ENCODE measurements at places on chromosomes 5 and 9.

DNA sequence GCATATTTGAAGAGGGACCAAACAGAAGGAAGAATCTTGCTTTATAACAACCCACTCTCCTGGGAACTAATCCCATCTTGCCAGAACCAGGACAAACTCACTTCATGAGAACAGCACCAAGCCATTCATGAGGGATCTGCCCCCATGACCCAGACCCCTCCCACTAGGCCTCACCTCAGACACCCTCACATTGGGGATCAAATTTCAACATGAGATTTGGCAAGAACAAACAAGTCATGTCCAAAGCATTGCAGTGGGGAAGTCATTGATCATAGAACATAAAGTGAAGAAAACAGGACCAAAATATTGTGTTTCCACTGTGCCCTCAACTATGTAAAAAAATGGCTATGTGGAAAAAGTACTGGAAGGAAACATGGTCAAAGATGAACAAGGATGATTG, 43.9 kb downstream of the MAP1B start:
- no peak for DNase-seq

- DNase-seq, result no peak
Observed at GRCh38 chr9:76552751-76553455, 93.9 kb downstream of the GCNT1 start.

DNA sequence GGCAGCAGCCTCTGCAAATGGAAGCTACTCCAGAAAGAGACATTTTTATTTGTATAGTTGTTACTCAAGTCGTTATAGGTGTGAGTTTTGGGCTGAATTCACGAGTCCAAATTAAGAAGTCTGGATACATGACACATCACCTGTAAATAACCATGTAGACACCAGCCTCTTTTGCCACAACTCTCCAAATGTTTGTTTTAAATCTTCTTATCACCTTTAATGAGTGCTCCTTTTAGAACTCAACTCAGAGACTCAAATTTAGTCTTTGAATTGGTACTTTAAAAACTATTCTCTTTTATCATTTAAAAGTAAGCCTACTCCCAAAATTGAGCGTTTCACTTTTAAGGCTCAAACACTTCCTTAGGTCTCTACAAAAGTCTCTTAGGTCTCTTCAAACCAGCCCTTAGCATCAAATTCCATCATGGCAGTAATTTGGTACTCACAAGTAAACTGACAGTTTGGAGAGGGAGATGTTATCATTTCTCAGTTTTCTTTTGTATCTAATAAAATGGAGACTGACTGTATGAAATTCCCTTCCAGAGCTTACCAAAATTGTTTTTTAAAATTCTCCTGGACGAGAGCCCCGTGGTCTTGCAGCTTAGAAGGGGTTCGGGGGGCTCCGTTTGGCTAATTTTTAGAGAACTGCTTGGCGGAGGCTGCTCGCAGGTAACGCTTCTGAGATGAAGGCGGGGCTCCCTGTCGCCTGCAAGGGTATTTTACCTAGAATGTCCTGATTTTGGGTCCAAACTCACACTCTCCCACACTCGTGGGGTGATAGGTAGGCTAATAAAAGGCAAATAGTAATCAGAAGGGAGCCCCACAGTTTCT, 194.6 kb downstream of the MEF2C start:
- no peak for DNase-seq

DNA sequence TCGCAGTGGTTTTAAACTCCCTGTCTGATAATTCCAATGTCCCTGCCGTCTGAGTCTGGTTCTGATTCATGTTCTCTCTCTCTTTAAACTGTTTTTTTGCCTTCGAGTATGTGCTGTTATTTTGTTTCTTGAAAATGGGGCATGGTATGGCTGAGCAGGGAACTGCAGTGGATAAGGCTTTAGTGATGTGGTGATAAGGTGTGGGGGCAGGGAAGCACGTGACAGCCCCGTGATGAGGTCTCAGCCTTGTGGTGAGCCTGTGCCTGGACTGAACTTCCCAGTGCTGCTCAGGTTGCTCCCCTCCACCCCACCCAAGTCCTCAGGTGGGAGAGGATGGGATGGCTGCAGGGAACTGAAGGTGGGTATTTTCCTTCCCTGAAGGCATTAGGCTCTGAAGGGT, 5.5 kb upstream of the ZNF354B start:
- no peak for DNase-seq

DNA sequence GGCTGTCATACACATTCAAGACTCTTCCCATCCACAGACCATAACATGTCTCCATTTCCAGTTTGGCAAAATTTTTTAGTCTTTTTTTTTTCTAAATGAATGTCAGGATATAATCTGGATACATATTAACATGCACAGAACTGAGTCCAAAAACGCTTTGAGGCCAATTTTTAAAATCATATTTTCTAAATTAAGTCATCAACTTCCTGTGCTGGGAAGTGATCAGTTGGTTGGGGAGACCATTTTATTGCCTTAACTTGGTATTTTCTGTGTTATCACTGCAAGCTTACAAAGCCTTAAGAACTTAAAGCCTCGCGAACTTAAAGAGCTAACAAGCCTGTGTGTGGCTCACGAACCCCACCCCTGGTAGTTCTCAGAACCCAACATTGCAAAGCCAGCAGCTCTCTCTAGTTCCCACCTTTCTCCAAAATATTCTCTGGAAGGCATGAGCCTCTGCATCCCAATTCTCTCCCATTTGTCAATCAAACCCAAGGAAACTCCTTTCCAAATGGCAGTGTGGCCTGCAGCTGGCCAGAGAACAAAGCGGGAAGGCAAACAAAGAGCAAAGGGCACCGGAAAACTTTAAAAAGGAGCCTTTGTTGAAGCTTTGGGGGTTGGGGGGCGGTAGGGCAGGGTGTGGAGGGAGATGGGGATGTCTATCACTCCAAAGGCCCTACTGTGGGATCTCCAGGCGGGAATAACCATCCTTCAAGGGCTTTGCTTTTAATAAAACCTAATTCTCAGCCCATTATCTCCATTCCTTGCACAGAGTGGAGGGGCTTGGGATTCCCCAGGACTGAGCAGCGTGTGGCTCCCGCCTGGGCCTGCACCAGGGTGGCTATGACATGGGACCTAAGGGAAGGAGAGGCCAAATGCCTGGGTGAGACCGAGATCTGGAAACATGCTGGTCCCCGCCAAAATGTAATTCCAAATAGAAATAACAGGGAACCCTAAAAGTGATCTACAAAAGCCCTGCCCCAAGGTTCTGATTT, 65.0 kb downstream of the ROR2 start:
- no peak for DNase-seq

DNA sequence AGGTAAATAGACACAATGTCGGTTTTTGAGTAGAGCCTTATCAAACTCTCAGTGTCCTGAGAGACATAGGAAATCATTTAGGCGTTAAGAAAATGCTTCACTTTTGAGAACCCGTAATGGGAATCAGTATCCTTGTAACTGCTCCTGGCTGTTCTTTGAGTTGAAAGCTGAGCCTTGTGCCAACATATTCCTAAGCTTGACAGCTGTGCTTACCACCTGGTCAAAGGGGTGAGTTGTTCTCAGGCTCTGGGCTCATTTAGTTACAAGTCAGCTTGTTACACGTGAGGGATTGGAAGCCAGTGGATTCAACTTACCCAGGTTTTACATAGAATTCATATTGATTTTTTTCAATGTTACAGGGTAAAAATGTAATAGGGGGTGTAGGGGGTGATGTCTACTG, 145.9 kb downstream of the GABRB2 start:
- DNase-seq, result no peak

GRCh38 chr9:124514125-124514524, 6.9 kb upstream of the NR5A1 start:
- no peak for DNase-seq

Data from CD8-positive, alpha-beta memory T cell (primary cell).